Stimulated activated CD8-positive, alpha-beta memory T cell treated with anti-CD3 and anti-CD28 coated beads, Interleukin-4, amount 100 ng/mL, for 1 hour (primary cell): ENCODE measurements at places on chromosomes 12 and 14.

GRCh38 chr14:70707138-70708038 lies 65.7 kb downstream of the TTC9 start:
- no peak for DNase-seq

GRCh38 chr12:119578112-119578511 lies 15.5 kb upstream of the TMEM233 start:
- DNase-seq = no peak

GRCh38 chr14:51028361-51028760 lies 66.5 kb downstream of the TRIM9 start:
- no peak for DNase-seq

GRCh38 chr12:62259631-62259992 lies 592 bp upstream of the USP15 start:
- DNase-seq = no peak

DNA sequence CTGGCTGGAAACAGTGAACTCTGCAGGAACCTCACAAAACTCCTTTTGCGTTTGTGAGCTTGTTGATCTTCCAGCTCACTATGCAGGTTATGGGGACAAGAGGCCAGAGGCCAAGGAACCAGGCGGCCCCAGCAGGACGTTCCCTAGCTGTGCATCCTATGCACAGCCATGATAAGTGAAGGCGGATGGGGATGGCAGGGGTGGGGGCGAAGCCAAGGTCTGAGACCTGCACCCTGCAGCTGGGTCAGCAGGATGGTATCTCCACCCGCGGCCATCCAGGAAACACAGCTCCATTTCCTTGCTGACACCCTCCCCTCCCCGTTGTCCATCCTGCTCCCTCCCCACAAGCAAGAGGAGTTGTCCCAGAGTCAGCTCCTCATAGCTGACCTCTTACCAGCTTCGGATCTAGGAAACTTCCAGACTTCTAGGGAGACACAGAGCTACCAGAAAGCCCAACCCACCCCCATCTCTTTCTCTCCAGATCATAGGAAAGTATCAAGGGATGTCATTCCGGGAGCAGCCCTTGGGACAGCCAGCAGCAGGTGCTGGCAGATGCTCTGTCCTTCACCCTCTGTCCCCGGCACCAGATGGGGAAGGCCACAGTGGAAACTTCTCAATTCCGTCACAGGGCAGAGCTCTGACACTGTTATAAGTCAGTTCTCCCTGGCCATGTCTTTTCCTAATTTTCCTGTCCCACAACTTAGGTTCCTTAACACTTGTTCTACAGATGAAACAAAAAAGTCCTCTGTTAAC lies 9.4 kb downstream of the ZBTB39 start:
- DNase-seq = no peak

- DNase-seq = no peak
These were observed 14.5 kb downstream of the CBX5 start for GRCh38 chr12:54265364-54265812.

DNA sequence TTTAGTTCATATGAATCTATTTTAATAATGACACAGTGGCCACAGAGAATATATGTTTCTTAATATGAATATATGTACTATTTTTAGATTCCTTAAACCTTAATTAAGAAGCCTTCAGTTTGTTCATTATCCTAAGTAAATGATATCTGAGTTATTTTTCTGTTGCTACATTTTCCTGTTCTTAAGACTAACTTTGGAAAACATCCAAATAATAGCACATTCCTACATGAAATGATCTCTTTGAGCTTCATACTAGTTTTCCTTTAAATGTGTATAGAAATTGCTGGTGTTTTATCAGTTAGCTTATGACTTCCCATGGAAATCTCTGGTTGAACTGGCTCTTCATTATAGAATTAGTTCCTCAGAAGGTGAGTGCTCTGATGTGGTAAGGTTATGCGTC lies 72.1 kb downstream of the POLR3B start:
- DNase-seq = no peak

DNA sequence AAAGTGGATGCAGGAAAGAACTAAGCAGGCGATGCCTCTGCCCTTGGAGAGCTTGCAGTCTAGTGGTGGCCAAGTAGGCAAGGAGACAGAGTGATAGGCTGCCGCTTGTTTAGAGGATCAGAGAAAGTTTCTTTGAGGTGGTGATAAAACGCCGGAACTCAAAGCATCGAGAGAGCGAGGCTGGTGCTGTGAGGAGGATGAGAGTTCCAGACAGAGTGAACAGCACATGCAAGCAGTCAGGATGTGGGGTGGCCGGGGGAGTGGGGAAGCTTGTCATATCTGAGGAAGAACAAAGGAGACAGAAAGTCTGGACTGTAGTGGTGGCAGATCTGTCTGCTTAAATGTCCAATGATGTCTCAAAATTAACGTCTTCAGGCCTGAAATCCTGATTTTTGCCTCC lies 319.7 kb downstream of the SNAPC1 start:
- DNase-seq = no peak

GRCh38 chr12:105026411-105026810 lies 40.3 kb downstream of the NOPCHAP1 start:
- DNase-seq = no peak

DNA sequence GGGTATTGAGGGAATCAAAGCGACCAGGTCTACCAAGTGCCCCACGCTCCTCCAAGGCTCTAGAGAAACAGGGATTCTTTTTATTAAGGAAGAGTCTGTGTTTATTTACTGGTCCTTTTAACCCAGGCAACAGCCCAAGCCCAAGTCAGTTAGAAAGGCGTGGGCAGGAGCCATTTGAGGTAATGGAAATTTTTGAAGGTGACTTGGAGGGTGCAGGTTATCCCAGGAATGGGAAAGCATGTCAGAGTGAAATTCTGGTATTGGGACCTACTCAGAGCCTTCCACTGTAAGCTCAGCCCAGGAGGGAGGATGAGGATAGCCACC lies 2.9 kb downstream of the SLC6A12 start:
- no peak for DNase-seq

DNA sequence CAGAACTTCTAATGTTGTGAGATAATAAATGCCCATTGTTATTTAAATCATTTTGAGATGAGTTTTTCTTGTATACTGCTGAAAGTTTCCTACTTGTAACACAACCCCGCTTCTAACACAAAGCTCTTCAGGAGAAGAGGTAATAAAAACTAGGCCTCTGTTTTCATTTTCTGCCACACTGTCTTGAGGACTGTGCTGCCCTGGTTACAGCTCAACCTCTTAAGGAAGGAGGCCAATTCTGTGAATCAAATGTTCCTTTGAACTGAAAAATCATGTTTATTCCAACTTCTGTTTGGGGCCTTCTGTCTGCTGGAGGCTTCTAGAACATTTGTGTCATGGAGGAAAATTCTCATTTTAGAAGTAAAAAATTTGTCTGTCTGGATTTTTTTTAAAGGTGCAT lies 100.3 kb downstream of the LRIG3 start:
- DNase-seq = no peak

DNA sequence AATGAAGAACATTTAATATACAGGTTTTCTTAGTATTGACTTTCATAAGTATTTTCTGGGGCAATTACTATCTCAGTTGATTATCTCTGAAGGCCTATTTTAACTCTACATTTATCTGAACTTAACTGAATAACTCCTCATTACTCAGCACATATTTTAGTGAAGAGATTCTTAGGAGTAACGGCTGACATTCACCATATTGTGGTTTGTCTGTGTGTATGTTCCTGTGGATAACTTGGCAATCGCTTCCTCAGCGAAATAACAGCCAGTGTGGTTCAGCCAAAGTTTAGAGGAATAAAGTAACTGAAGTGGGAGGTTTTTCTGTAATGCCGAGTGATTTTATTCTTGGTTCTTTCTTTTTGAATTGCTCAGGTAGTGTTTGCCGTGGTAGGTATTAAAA lies 168.0 kb downstream of the RAD51B start:
- no peak for DNase-seq

GRCh38 chr12:51852404-51853137 lies 4.1 kb upstream of the FIGNL2 start:
- no peak for DNase-seq

GRCh38 chr12:48031135-48031960 lies 27.1 kb upstream of the COL2A1 start:
- DNase-seq = no peak

- no peak for DNase-seq
These were observed 60.1 kb downstream of the CRACR2A start for GRCh38 chr12:3692616-3693365.

- DNase-seq = no peak
These were observed 117.2 kb downstream of the TMX1 start for GRCh38 chr14:51357250-51357649.

- no peak for DNase-seq
These were observed 8.8 kb upstream of the CCDC85C start for GRCh38 chr14:99612738-99613330.

GRCh38 chr12:111196532-111196931 lies 172.4 kb downstream of the PHETA1 start:
- no peak for DNase-seq

- no peak for DNase-seq
These were observed 151.4 kb downstream of the TMTC2 start for GRCh38 chr12:82838131-82838551.

DNA sequence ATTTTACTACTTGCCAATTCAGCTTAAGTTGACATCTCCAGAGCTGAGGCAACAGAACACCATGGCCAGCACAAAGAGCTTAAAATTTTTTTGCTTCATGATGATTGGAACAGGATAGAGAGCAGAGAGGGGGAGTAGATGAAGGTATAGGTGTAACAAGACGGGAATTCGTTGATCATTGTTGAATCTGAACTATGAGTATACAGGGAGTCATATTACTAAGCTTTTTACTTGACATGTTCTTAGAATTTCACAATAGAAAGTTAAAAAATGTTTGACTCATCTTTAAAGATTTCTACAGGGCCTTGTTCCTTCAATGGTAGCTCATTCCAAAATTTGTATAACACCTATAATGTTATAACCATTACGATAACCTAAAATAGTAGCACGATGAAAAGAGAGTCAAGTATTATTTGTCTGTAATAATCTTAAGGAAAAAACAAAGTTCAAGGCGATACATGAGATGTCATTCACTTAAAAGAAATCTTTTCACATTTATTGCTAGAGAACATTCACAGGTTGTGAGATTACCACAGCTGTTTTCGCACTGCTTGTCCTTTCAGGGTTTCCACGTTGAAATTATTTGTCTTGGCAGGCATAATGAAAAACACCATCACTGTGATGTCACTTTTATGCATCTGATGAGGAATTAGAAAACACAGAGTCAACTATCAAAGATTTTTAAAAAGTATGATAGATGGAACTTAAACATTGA lies 33.9 kb downstream of the SPX start:
- no peak for DNase-seq

GRCh38 chr14:61663312-61663979 lies 31.9 kb upstream of the HIF1A start:
- DNase-seq = no peak

DNA sequence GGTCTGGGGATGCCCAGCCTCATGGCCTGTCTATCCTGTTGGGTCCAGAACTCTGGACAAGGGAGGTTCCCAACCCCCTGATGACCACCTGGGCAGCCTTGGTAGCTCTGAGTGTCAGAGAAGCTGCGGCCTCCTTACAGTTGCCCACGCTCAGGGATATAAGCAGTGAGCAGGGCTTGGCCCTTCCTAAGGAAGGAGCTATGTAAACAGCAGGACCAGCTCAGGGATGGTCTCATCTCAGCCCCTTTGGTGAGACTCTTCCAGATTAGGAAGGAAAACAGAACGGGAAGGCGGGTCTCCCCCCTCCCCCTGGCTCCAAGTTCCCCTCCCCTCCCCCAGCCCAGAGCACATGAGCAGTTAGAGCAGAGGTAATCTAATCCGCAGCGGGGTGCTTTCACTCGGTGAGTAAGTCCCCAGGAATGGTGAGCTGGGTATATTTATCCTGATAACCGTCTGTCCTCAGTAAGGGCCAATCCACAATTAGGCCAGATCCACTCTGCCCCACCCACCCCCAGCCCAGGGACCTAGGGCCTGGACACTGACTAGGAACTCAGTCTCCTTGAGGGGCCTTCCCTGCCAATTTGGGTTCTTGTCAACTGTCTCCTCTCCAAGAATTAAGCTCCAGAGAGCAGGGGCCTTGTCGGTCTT lies 29.5 kb upstream of the RPLP0 start:
- no peak for DNase-seq

DNA sequence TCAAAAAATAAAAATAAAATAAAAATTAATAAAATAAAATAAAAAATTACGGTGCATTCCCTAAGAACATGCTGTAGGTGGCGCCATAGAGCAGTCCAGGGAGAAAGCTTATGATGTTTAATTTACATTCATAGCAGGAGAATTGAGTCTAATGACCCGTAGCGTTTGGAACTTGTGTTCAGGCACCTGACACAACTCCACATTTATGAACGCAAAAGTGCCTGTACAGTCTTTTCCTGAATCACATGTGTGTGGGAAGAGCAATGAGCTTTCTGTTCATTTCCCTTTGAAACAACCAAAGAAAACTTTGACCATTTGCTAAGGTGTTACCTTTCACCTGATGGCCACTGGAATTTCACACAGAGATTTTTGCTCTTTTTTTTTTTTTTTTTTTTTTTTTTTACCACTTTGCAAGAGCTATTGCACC lies 60.6 kb upstream of the KCNA1 start:
- no peak for DNase-seq

DNA sequence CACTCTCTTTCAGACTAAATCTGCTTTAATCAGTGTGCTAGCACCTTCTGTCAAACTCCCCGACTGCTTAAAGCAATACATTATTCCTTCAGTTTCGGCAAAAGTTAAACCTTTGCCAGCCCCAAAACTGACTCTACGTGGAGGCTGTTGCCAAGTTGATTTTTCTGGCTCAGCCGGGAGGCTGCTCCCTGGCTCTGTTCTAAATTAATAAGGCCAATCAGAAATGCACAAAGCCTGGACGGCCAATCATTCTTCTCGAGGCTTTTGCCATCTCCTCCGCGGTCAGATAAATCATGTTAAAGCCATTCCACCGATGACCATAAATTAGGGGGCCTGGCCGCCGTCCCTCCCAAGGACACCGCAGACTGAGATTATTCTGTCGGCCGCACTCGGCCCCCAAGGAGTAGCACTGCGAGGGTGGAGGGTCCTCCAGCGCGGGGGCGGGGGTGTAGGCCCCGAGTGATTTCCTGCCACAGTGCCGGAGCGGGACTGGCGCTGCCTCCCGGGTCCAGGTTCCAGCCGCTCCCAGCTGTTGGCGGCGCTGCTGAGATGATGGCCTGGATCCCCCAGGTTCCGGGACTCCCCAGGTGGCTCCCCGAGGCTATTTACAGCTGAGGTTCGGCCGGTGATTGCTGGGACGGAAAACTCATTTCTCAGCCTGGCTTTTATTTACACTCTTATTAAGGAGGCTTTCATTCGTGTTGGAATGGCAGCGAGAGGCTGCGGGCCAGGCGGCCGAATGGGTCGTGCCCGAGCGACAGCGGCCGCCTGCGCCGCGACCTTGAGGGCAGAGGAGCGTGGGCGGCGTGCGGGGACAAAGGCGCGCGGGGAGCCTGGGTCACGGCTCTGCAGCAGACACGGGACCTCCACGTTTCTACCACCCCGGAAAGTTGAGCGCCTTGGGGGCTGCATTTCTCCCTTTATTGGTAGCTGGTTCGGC lies 165.1 kb downstream of the MON2 start:
- DNase-seq = no peak
